ENCODE measurements at places on chromosomes 7 and 10.

DNA sequence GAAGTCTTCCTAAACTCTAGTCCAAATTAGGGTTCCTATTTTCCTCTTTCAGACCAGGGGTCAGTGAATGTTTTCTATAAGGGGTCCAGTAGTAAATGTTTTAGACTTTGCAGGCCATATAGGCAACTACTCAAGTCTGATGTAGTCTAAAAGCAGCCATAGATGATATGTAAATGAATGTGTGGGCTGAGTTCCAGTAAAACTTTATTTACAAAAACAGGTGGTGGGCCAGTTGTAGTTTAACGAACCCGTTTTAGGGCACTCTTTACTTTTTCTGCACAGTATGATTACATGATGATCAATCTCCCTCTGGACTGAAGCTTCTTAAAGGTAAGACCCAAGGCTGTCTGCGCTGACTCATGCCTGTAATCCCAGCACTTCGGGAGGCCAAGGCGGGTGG is 243.6 kb downstream of the CAMK1D start:
- no peak for DNase-seq

DNA sequence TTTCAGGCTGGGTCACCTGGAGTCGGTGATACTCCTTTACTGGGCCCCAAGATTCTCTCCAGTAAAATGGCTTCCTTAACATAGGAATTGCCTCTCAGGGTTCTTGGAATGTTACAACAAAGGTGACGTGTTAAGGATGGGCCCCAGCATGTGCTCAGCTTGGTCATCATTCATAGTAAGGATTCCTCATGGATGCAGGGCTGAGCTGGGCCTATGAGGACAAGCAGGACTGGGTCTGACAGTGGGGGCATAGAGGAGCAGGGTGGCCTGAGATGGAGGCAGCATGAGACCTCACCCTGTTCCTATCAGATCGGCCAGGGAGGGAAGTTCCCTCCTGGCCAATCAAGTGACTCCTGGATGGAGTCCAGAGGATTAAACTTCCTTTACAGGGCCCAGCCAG is 12.8 kb upstream of the MBL2 start:
- DNase-seq = no peak

- no peak for DNase-seq
These were observed 12.7 kb downstream of the IKZF1 start for GRCh38 chr7:50317221-50317678.

GRCh38 chr7:12905671-12906070 is 218.2 kb downstream of the ARL4A start:
- no peak for DNase-seq

- DNase-seq = no peak
These were observed 62.2 kb upstream of the FAM20C start for GRCh38 chr7:130222-130572.

GRCh38 chr7:158950914-158951635 is 94.7 kb downstream of the DYNC2I1 start:
- DNase-seq = no peak

DNA sequence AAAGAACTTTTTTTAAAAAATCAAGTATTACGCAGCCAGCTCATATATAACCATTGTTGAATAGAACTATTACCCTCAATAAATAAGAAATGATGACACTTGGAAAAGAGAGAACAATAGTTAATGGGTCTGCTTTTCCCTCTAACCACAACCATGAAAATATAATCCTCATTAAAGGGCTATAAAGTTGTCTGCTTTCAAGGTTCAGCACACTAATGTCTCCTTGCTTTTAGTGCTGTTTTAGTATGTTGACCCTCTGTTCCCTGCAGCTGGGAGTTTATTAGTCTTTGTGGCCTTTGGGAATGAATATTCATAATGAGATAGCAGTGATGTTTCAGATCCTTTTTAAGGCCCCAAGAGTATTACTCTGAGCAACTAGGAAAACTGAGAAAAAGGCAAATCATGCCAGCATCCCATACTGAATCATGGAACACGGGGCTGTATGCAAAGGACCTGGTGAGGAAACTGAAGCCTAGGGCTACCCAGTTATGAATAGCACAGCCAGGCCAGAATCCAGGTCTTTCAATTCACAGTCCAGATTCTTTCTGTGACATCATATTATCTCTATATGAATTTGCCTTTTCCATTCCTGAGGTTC is 332.0 kb upstream of the LRGUK start:
- no peak for DNase-seq

GRCh38 chr10:119370972-119371703 is 163.8 kb downstream of the GRK5 start:
- no peak for DNase-seq

GRCh38 chr10:7593063-7593462 is 73.7 kb downstream of the ITIH5 start:
- no peak for DNase-seq

DNA sequence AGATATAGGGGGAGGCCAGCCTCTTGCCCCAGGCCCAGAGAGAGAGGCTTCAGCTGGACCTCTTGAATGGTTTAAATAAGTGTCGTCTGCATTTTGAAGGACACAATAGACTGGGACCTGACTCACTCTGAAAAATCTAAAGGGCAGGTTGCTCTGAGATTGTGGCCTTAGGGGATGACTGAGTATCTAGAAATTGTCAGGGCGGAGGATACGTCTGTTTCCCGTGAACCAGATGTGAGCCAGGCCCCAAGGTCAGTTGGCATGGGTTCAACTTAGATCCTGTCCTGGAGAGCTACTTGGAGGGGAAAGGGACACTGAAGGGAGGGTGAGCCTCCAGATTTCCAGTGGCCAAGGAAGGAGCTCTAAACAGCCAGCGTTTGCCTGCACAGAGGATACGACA is 110.2 kb downstream of the CHN2 start:
- DNase-seq = no peak

- DNase-seq = no peak
These were observed 158.4 kb downstream of the AOAH start for GRCh38 chr7:36565792-36566356.

DNA sequence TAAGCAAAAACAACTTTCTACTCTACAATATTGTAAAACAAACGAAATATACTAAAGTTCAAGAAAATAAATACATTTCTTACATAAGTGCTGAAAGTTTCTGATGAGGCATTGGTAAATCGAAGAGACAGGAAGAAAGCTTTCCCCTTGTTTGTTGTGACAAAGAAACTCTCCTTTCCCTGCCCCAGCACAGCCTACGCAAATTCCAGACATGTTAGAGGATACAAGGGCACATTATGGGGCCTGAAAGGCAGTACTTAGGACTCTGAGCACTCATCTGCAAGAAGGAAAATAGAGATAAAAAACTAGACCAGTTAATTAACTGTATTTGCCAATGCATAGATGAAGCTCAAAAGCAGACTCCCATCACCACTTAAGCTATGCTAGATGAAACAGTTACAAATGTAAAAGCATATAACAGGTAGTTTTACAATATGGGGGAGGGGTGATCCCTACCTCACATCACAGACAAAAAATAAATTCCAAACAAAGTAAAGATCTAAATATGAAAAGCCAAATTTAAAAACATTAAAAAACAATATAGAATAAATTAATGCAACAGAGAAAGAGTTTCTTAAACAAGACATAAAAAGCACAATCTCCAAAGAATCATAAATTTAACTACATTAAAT is 21.8 kb downstream of the ARHGAP19 start:
- DNase-seq = no peak

DNA sequence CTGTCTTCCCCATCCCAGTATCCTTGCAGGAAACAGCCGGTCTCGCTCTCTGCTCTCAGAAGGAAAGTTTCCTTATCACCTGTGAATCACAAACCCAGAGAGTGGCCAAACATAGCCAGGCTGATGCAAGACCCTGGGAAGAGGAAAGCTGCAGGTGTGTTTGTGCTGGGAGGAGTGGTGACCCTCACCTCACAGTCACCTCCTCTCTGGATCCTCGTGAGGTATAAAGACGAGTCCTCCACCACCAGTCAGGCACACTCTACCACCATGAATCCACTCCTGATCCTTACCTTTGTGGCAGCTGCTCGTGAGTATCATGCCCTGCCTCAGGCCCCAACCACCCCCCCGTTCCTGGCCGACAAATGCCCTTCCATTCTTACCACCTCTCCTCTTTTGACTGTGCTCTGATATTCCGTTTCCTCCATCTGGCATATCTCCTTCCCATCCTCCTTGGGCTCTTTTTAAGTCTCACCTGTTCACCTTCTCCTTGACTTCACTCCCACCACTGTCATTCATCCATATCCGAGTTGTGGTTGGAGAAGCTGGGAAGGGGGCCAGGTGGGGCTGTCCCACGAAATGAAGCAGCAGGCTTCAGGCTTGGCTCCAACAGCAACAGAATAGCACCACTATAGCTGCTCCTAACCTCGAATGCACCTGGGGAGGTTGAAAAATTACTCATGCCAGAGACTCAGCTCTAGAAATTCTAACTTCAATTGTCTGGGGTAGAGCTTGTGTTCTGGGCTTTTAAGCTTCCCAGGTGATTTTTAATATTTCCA is at the start of gene PRSS1:
TSS of gene PRSS1 (plus strand) at position 255 of the 776 bp plus-strand sequence. CDS start at position 268, 13 bp downstream.
- DNase-seq = no peak

All from activated CD4-positive, alpha-beta T cell treated with anti-CD3 and anti-CD28 coated beads, Interleukin-2, amount 50 U/mL, for 4 hours (primary cell).